Activated CD4-positive, alpha-beta T cell treated with anti-CD3 and anti-CD28 coated beads, Interleukin-2, amount 10 ng/mL, durations not matched to agents 7 days and 5 days (primary cell): ENCODE measurements at places on chromosomes 12 and 14. TPM values are rescaled to one million over a fixed set of nuclear protein-coding genes. Genes with fewer than 3 reads are reported as not detected.

- H3K4me1 ChIP-seq: peaks cover 17% of the 10 kb centered on the region
- H3K27me3 ChIP-seq: peaks cover 21% of the 10 kb centered on the region
- H3K4me3 ChIP-seq: no peak overlapping the region
- DNase-seq: no peak
Observed at GRCh38 chr12:8482571-8483061, 26.9 kb downstream of the CLEC6A start.

DNA sequence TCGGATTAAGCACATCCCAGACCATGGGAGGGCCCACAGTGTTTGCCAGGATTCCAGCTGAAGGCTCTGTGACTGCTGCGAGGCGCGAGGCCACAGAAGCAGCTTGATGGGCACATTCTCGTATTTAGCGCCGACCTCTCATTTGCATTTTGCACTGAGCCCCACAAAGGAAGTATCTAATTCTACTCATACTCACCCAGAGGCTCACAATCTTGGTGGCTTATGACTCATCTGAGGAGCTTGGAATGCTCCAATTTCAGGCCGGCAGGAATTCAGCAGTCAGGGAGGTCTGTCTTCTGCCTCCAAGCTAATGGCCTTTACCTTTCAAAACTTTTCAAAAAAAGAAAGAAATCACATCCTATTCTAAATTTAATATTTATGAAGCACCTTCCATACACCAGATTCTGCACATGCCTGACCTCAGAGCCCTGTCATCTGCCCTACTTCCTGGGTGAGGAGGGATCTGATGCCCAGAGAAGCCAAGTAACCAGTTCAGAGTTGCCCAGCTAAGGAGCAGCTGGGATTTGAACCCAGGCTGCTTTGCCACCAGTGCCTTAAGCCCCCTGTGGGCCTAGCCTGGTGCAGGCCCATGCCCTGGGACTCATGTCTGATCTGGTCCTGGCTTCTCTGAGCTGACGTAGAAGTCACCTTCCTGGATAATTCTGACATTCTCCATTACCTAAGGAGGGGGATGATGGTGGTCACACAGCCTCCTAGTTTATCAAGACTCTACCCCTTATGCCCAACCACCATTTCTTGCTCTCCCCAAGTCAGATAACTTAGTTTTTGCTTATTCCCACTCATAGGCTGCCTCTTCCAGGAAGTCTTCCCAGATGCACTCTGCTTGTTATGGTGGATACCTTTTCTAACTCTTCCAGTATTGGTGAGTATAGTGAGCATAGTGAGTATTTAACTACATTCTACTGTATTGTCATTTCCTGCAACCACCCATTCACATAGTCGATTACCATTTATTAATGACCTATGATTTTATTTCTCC is 198.9 kb downstream of the RBM19 start:
- H3K27ac ChIP-seq: no peak overlapping the region
- no peaks in the 10 kb centered on the region for H3K36me3 ChIP-seq
- H3K4me3 ChIP-seq: no peak overlapping the region
- no peaks in the 10 kb centered on the region for H3K4me1 ChIP-seq

GRCh38 chr12:2649201-2650030 is 145.4 kb upstream of the FKBP4 start:
- H3K36me3 ChIP-seq: no peaks in the 10 kb centered on the region
- no peaks in the 10 kb centered on the region for H3K4me1 ChIP-seq
- no peak overlapping the region for H3K4me3 ChIP-seq
- H3K27ac ChIP-seq: no peak overlapping the region

DNA sequence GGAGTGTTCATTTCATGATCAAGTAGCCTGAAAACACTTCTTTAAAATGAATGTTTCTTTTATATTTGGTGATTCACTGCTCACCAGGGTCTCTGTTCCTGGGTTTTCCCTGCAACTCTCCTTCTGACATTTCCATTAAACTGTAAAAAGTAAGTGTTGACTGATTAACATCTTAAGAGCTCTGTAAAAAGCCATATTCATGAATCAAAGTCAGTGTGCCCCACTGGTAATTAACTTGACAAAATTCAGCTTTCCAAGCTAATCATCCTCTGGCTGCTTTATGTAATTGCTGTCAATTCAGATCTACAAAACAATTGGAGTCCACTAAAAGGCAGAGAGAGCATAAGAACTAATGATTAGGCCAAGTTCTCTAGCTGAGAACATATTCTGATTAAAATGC is 41.6 kb downstream of the CNTN1 start:
- no peak for DNase-seq
- H3K27ac ChIP-seq: no peak overlapping the region
- no peak overlapping the region for H3K4me3 ChIP-seq

- peak; percentile 58 for DNase-seq
- H3K36me3 ChIP-seq: peaks cover 43% of the 10 kb centered on the region
- H3K4me3 ChIP-seq: peak within 1 kb of the TSS; percentile 84
- no peaks in the 10 kb centered on the region for H3K27me3 ChIP-seq
Observed at GRCh38 chr12:121803861-121804416, at the start of gene SETD1B. TSS of gene SETD1B (plus strand) at chr12:121804009. CDS start at chr12:121804738, 729 bp downstream.

DNA sequence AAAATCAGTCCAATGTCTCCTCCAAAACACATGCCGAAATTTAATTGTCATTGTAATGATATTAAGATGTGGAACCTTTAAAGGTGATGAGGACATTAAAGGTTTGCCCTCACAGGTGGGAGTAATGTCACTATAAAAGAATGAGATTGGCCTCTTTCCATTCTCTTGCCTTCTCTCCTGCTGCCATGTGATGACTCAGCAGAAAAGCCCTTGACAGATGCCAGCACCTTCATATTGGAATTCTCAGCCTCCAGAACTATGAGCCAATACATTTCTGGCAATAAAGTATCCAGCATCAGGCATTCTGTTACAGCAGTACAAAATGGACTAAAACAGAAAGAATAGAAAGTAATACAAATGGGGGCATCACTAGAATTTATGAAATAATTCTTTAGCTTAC is 609.7 kb downstream of the SLC16A7 start:
- no peak for DNase-seq
- no peaks in the 10 kb centered on the region for H3K4me1 ChIP-seq
- H3K4me3 ChIP-seq: no peak overlapping the region
- no peak overlapping the region for H3K27ac ChIP-seq

GRCh38 chr12:28027947-28028724 is 55.6 kb upstream of the PTHLH start:
- no peaks in the 10 kb centered on the region for H3K27me3 ChIP-seq
- H3K27ac ChIP-seq: no peak overlapping the region
- no peaks in the 10 kb centered on the region for H3K36me3 ChIP-seq
- DNase-seq: no peak
- no peaks in the 10 kb centered on the region for H3K4me1 ChIP-seq
- H3K4me3 ChIP-seq: no peak overlapping the region

- H3K4me3 ChIP-seq: peak overlapping the region; percentile 43
- no peaks in the 10 kb centered on the region for H3K36me3 ChIP-seq
- peaks cover 50% of the 10 kb centered on the region for H3K27me3 ChIP-seq
Observed at GRCh38 chr14:106308839-106309389, 782.5 kb downstream of the TMEM121 start.

FRS2 gene
- 14.6 TPM for total RNA-seq

DDHD1 gene
- 58.0 TPM for total RNA-seq

RNASE7 gene
- not detected for total RNA-seq

GLI1 gene
- 0.94 TPM for total RNA-seq

NRL gene
- total RNA-seq: 3.1 TPM
